ENCODE measurements at places on chromosomes 16 and 17. TPM values are rescaled to one million over a fixed set of nuclear protein-coding genes. Genes with fewer than 3 reads are reported as not detected.

DNA sequence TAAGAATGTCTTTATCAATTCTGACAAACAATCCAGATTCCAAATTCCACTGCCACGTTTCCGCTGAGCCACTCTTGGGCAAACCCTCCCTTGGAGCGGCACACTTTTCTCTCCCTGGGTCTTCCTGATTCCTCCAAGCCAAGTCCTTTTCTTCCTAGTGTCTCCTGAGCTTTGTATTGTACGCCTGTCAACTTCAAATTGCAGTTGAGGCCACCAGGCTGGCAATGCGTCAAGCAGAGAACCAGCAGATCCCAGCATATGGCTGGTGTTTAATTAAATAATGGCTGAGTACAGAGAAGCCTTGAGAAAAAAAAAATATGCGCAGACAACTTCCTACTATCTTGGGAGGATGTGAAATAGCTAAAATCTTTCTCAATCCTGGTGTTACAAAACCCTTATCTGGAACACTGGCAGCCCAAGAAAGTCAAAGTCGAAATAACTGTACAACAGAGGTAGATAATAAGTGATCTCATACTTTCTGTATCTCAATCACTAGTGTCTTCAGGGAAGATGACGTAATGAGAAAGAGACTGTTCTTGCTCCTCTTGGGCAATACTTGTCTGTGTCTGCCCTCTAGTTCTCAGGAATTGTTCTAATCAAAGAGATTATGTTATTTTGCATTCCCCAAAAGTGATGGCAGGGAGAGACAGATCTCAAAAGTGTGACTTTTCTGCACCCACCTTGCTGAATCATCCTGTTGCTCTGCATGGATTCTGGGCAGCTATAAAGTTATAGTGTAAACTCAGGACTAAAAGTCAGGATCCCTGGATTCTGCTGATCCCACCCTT, 15.0 kb downstream of the SMIM36 start:
- H3K27me3 ChIP-seq, result no peaks in the 10 kb centered on the region
- no peak overlapping the region for H3K27ac ChIP-seq
- no peak overlapping the region for H3K4me3 ChIP-seq
- peaks cover 26% of the 10 kb centered on the region for H3K4me1 ChIP-seq

DNA sequence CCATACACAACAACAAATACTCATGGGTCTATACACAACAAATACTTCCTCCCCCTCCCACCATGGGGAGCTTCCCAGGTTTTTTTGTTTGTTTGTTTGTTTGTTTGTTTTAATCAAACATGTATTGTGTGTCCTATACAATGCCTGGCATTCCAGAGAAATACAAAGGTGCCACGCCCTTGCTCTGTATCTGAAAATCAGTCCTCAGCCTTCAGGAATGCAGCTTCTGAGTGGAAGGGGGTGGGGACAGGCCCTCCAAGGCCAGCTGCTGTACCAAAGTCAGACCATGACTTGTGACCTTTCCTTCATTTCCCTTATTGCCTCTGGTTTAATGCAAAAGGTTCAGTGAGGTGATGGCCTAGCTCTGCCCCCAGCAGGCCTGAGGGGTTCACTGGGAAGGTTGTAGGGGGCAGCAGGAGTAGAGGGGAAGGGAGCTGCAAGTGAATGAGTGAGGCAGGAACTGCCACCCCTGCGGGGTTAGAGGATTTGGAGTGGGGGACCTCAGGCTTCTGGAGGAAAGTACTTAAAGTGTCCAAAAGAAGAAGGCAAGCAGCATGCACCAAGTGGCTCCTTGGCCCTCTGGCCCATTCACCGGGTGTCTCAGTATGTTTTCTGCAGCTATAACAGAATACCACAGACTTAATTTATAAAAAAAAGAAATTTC, 105.2 kb downstream of the CLEC16A start:
- no peak overlapping the region for H3K4me3 ChIP-seq
- H3K27me3 ChIP-seq, result no peaks in the 10 kb centered on the region
- H3K4me1 ChIP-seq, result no peaks in the 10 kb centered on the region
- H3K27ac ChIP-seq, result no peak overlapping the region
- no peaks in the 10 kb centered on the region for H3K36me3 ChIP-seq

GRCh38 chr17:74585711-74586110, 6.4 kb downstream of the CD300LD start:
- peaks cover 9% of the 10 kb centered on the region for H3K4me1 ChIP-seq
- H3K27me3 ChIP-seq, result peaks cover 84% of the 10 kb centered on the region
- no peak overlapping the region for H3K4me3 ChIP-seq
- DNase-seq, result no peak

OMG gene
- total RNA-seq, result not detected

PSMC5 gene
- total RNA-seq, result 91.4 TPM

BRICD5 gene
- 15.8 TPM for total RNA-seq
